ENCODE measurements at places on chromosomes 7 and 10.

DNA sequence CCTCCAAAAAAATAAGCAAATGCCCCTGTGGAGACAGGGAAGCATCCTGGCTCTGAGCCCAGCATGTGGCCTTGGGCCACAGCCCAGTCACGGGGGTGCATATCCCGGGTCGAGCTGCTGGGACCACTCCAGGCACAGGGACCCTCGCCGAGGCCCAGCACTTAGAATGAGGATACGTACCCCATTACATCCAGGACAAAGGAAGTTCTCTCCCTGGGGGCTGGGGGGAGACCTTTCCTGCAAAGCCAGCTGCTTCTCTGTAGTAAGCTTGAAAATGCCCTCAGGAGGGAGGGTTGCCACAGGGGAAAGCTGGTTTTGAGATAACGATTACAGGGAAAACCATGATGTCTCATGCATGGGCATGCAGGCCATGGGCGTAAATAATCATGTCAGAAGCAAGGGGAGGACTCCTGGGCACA, 75.5 kb downstream of the HIPK2 start:
- no peak for DNase-seq

DNA sequence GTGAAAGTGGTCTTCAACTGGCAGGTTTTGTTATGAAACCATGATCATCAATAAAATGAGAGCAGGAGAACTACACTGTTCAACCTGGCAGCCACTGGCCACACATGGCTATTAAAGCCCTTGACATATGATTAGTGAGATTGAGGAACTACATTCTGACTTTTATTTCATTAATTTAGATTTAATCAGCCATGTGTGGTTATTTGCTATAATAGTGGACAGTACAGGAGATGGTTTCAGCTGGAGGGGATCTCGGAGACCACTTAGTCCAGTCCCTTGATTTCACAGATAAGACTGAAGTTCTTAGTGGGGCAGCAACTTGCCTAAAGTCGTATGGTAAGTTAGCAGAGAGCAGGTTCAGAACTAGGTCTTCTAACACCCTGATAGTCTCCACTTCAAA, 111.7 kb upstream of the BMPER start:
- DNase-seq, result no peak

GRCh38 chr10:19195698-19196097, 147.1 kb downstream of the MALRD1 start:
- no peak for DNase-seq

- no peak for DNase-seq
Observed at GRCh38 chr10:114479307-114479706, 75.0 kb upstream of the AFAP1L2 start.

- no peak for DNase-seq
Observed at GRCh38 chr10:77357611-77358310, 279.8 kb downstream of the KCNMA1 start.

GRCh38 chr10:36089790-36090440, 447.8 kb upstream of the FZD8 start:
- DNase-seq, result no peak

DNA sequence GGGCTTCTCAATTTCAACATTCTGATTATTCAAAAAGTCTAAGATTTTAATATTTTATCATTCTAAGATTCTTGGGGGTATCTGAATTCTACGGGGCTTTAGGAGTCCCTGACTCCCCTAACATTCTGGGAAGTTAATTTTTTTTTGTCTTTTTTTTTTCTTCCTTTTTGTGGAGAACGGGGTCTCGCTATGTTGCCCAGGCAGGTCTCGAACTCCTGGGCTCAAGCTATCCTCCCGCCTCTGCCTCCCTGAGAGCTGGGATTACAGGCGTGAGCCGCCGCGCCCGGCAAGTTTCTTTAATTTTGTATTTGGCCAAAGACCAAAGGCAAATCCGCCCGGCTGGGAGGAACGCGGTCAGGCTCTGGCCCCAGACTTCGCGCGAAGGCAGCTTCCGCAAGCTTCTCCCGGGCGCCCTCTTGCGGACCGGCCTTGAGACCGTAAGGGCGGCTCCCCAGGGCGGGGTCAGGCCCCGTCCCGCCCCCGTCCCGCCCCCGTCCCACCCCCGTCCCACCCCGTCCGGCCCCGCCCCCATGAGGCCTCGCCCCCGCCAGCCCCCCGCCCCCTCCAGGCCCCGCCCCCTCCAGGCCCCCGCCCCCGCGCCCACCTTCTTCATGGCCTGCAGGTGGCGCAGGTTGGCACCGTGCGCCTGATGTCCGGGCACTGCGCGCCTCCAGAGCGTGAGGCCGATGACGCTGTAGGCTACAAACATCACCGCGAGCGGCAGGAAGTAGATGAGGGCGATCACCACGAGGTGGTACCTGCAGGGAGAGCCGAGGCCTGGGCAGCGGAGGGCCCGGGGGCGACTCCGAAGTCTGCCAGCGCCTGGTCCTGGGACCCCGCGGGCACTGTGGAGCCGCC, 8.2 kb downstream of the TACR2 start:
- DNase-seq, result peak; percentile 90

GRCh38 chr10:127524908-127525665, 24.0 kb upstream of the NPS start:
- DNase-seq, result no peak

GRCh38 chr7:70730451-70731110, 401.4 kb upstream of the GALNT17 start:
- DNase-seq, result no peak

DNA sequence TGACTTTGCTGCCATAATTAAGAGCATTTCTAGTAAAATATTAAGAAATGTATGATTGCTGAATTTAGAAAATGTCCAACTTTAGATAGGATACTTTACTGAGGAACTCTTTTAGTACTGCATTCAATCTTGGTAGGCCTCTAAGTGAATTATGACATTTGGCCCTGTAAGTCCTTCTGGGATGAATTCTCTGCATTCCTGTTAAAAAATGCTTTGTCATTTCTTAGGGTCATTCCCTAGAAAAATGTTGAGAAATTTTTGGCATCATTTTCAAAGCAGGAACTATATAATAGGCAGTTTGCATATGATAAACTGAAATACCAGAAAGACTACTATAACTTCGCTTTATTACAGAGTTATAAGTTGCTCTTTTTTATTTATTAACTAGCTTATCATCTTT, 69.3 kb upstream of the PRR15 start:
- no peak for DNase-seq

GRCh38 chr7:84469034-84469433, 274.4 kb upstream of the SEMA3A start:
- no peak for DNase-seq

DNA sequence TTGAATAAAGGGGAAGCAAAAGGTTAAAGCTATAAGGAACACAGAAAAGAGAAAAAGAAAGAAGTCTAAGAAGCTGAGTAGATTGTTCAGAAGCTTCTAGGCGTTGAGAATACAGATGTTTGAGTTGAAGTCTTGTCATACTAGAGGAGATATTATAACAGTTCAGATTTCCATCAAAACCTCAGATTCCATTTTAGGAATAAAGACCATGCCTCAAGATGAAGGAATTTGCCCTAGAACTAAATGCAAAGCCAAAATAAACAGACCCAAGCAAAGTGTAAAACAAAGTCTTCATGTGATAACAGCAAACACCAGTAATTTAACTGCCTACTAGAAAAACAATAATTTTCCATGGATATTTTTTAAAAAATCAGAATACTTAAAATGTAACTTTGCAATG, 476.5 kb upstream of the POT1 start:
- no peak for DNase-seq

DNA sequence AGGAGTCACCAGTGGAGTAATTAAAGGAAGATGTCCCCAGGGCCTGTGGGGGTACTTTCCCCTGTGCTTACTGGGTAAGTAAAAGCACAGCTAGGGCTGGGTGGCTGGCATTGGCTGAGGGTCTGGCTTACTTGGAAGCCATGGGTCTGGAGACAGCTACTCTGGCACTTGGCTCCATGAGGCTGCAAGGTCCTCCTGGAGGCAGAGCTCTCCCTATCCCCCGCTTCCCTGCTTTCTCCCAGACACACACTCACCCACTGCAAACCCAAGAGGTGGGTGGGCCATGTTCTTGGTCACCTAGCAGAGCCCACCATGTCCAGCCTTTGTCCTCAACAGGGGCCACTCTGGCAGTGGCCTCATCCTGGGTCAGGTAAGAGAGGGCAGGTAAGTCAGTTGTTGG, 13.3 kb downstream of the EMX2 start:
- no peak for DNase-seq

- DNase-seq, result no peak
Observed at GRCh38 chr7:130883928-130884327, 149.9 kb upstream of the KLF14 start.

DNA sequence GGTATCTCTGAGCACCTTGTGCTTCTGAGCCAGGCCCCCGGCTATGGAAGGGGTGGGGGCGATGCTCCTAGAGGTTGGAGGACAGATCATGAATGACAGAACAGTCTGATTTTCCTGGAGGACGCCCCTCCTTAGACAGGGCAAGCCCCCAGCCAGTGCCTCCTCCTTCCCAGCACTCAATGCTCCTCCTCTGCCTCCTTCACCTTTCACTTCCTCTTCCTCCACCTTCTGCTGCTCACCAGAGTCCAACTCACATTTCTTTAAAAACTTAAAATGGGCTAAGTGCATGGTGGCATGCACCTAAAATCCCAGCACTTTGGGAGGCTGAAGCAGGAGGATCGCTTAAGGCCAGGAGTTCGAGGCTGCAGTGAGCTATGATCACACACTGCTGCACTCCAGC, 71.1 kb upstream of the CUX1 start:
- DNase-seq, result no peak

DNA sequence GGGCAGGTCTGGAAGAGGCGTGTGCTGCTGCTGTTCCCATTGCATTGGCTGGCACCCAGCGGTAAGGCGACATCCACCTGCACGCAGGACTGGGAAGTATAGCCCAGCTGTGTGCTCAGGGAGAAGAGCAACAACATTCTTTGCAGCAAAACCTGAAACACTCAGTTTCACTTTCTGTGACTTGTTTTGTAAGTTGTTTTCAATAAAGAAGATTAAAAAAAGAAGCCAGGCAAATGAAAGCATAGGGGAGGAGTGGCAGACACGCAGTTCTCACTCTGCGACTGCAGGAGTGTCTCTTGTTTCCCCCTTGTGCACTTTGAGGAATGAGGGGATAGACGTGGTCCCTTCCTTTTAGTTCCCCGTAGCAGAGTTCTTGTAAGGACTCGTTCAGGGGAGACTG, 5.8 kb downstream of the FBH1 start:
- no peak for DNase-seq

GRCh38 chr10:119344381-119344780, 137.0 kb downstream of the GRK5 start:
- no peak for DNase-seq

Measured in T-helper 9 cell (primary cell).